Lung (tissue), 17 donors: ENCODE measurements at places on chromosomes 11 and 22.

- DNase-seq: no peak
Measured at GRCh38 chr11:119640541-119640940, 88.5 kb downstream of the NECTIN1 start.

GRCh38 chr11:71488681-71489270 lies 35.8 kb downstream of the NADSYN1 start:
- DNase-seq: peak; percentile 35

- DNase-seq: no peak
Measured at GRCh38 chr22:48858121-48858520, 969.6 kb downstream of the BRD1 start.

GRCh38 chr11:131483877-131484276 lies 113.5 kb downstream of the NTM start:
- no peak for DNase-seq

DNA sequence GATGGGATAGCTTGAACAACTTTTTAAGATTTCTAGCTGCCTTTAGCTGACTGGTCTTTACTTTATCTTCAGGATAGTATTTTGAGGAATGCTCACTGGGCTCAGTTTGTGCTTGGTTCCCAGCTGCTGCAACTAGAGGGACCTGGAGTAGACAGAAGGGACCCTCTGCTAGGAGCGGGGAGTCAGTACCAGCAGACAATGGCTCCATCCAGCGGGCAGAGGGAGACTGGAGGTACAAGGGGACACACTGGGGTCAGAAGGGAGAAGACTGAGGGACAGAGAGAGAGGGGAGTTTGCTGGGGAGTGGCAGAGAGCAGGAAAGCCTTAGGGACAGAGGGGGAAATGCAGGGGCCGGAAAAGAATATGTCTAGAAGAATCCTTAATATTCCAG lies 22.0 kb upstream of the ACER3 start:
- DNase-seq: peak; percentile 62
